ENCODE measurements at places on chromosomes 2 and 18. TPM values are rescaled to one million over a fixed set of nuclear protein-coding genes. Genes with fewer than 3 reads are reported as not detected.

The TTR gene
- not detected for total RNA-seq

The EN1 gene
- total RNA-seq: not detected

The TDRD15 gene
- total RNA-seq: not detected

The RTP5 gene
- total RNA-seq: 0.44 TPM

DNA sequence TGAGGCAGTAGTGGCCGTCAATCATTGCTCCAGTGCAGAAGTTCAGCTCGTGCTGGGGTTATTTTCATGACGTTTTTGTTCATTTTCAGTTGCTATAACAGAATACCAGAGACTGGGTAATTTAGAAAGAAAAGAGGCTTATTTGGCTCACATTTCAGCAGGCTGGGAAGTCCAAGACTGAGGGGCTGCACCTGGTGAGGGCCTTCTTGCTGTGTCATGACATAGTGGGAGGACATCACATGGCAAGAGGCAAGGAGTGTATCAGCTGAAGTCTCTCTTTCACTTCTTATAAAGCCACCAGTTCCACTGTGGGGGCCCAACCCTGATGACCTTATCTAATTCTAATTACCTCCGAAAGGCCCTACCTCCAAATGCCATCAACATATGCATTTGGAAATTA is 58.0 kb upstream of the DPP10 start:
- DNase-seq: no peak

- no peak for DNase-seq
Measured at GRCh38 chr18:9743200-9744016, 35.3 kb downstream of the RAB31 start.

Data from CD4-positive, CD25-positive, alpha-beta regulatory T cell (primary cell).